Right lobe of liver (tissue), 6 donors: ENCODE measurements at places on chromosomes 7 and 10. TPM values are rescaled to one million over a fixed set of nuclear protein-coding genes. Genes with fewer than 3 reads are reported as not detected.

GRCh38 chr7:4797858-4798705 lies 22.7 kb downstream of the AP5Z1 start:
- DNase-seq, result peak; percentile 65

DNA sequence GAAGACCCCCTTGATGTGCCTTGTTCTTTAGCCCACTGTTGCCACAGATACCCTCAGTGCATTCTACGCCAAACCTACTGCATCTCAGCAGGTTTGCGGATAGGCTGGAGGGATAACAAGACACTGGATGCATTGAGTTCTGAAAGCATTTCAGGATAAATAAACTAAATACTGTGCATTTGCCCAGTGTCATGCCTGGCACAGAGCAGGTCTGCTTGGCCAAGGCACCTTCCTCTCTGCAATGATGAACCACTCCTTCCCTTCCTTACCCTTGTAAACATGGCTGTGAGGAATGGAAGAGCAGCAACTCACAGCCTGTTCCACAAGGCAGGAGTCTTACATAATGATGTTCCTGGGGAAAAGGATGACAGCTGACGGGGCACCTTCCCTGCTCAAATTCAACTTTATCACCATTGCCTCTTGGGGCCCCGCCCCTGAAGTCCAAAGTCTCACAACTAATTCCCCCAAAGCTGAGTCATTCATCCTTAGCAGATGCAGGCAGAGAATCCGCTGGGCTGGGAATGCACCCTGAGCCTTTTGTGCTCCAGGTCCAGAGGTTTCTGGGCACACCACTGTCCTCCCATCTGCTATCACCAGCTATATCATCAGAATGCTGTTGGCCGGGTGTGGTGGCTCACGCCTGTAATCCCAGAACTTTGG lies 11.6 kb downstream of the DDX56 start:
- DNase-seq, result peak; percentile 67

- no peak for DNase-seq
Measured at GRCh38 chr10:125152450-125153368, 7.7 kb downstream of the CTBP2 start.

- DNase-seq, result no peak
Measured at GRCh38 chr10:112831859-112832258, 118.2 kb upstream of the TCF7L2 start.

DNA sequence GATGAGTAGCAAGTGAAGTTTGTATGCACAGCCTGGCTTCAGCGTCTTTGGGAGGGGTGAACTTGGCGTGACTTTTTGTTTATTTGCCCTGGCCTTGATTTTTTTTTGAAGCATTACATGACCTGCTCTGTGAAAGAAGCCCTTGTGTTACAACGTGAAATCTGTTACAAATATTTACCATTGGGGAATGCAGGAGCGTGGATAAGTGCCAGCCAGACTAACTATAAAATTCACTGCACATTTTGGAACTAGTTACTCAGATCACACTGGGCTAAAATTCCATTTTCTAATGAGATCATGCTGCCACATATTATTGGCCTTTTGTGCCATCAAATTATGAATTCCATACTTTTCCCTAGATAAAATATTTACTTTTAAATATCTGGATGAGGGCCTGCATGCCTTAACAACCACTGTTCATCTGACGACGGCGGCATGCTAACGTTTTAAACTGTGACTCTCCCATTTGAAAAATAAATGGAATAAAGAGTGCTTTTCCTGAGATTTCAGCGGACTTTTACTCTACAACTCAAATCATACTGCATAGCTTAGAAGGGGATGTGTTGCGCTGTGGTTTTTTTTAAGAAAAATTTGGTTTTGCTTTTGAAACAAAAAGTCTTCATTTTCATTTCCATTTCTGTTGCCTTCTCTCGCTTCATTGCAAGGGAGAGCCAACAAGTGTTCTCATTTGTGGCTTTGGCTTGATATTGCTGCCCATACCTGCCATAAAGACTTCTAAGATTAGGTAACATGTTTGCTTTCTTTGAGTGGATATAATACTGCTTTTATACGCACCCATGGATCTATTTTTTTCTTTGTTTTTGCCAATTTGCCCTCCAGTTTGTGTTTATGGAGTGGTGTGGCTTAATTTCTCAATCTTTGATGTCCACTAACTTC lies 352.2 kb downstream of the TFEC start:
- no peak for DNase-seq

DNA sequence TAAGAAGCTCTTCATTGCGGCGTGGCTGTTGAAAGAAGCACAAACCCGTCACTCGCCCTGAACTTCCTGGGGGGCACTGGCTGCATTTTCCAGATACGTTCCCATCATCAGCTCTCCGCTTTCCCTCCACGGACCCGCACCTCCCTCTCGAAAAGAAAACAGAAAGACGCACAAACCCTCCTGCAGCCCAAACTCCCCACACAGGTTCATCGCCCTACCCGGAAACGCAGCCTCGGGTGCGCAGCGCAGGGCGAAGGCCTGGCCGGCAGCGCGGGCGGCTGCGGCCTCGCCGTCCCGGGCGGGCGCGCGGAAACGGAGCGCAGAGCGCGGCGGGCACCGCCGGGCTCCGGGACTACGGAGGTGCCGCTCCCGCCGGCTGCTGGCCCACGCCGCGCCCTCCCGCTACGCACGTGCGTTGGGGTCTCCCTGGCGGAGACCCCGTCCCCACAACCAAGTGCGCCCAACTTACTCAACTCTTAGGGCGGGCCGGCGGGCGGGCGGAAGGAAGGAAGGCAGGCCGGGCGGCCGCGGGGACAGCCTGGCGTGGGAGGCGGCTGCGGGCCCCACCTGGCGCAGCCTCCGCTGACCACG lies 822 bp downstream of the ZNF800 start:
- DNase-seq, result peak; percentile 56

- no peak for DNase-seq
Measured at GRCh38 chr10:24650669-24651391, 72.9 kb downstream of the ARHGAP21 start.

DNA sequence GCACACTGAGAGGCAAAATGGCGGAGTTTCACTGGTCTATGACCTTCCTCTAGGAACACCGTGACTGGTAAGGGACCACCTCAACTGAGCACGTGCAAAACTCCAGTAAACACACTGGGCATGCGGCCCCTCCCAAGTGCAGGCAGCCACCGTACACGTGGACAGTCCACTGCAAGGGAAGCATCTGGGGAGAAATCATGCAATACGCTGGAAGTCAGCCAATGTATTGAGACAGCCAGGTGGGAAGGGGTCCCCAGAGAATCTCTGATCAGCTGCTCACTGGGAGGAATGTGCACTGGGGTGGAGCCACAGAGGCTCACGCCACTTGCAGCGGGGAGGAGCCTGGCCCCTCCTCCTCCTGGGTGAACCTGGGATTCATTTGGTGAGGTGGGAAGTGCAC lies 49.3 kb downstream of the CFAP46 start:
- DNase-seq, result peak; percentile 8

The RAB19 gene
- total RNA-seq, result 1.0 TPM

The SPDYE6 gene
- not detected for total RNA-seq

The SPDYE17 gene
- total RNA-seq, result not detected

The AGBL3 gene
- total RNA-seq, result 1.9 TPM

The MYL10 gene
- total RNA-seq, result not detected

The CALHM3 gene
- total RNA-seq, result not detected
